ENCODE measurements at places on chromosomes 16 and 17.
A peak's percentile ranks its signal among the peaks of the same experiment; 100 is the strongest.

GRCh38 chr16:72064361-72064894 is 1.4 kb downstream of the HPR start:
- DNase-seq = no peak

DNA sequence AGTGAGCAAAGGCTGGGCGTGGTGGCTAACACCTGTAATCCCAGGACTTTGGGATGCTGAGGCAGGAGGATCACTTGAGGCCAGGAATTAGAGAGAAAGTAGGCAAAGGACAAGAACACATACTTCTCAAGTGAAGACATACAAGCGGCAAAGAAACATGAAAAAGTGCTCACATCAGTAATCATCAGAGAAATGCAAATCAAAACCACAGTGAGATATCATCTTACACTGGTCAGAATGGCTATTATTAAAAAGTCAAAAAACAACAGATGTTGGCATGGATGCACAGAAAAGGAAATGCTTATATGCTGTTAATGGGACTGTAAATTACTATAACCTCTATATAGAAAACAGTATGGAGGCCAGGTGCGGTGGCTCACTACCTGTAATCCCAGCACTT is 12.2 kb upstream of the SLX4 start:
- no peak for DNase-seq

GRCh38 chr17:75844530-75845057 is 390 bp upstream of the UNC13D start:
- DNase-seq = no peak

GRCh38 chr17:781805-782731 is at the start of the genes GLOD4 and MRM3:
Gene GLOD4 (minus strand): TSS chr17:782280. CDS start chr17:782255, 25 bp downstream.
Gene MRM3 (plus strand): TSS chr17:782353. CDS start chr17:782379, 26 bp downstream.
- peak; percentile 89 for DNase-seq

GRCh38 chr17:20092261-20092867 is 83.2 kb downstream of the SPECC1 start:
- no peak for DNase-seq

- no peak for DNase-seq
These were observed 367.6 kb downstream of the C16orf95 start for GRCh38 chr16:86949630-86950029.

DNA sequence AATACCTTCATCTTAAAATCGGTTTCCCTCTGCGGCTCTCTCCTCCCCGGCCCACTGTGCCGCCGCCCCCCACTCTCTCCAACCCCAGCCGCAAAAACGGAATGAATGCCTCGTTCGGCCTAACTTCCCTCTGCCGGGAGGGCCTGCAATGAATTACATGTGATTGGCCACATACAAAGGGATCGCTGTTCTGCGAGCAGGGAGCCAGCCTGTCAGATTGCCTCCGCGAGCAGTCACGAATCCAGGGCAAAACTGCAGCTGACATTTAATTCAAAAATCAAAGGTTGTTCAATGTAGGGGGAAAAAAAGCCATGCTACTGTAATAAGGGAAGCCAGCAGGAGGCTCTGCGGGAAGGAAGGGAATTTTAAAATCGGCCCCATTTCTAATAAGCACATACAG is 84.9 kb downstream of the TBC1D16 start:
- no peak for DNase-seq

- DNase-seq = no peak
These were observed 18.7 kb upstream of the AQP8 start for GRCh38 chr16:25198021-25198420.

DNA sequence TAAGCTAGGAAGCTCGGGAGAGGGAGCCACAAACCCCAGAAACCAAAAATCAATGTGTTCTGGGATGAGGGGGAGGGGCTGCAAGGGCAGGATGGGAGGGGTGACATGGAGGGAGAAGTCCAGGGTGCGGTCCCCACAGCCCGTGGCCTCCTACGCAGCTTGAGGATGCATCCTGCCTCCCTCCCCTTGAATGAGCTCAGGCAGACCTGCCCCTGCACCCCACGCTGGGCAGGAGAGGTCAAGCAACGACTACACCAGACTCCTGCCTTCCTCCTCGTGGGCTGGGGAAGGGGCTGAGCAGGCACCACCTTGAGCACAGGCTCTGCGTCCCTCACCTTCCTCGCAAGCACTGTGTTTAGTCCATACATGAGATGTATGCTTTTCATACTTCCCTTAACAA is 3.9 kb downstream of the ANKRD13B start:
- no peak for DNase-seq

GRCh38 chr16:1047123-1047522 is 25.4 kb upstream of the SSTR5 start:
- DNase-seq = no peak

GRCh38 chr16:82761236-82761635 is 134.5 kb downstream of the CDH13 start:
- no peak for DNase-seq

- no peak for DNase-seq
These were observed 28.6 kb downstream of the TRPV3 start for GRCh38 chr17:3528880-3529511.

- no peak for DNase-seq
These were observed 18.9 kb downstream of the TMEM132E start for GRCh38 chr17:34598161-34598776.

- DNase-seq = no peak
These were observed 17.5 kb upstream of the WFIKKN2 start for GRCh38 chr17:50817838-50818237.

- peak; percentile 84 for DNase-seq
These were observed at the start of gene RUNDC1 for GRCh38 chr17:42980274-42980765. Gene RUNDC1 (plus strand): TSS chr17:42980565. CDS start chr17:42980577, 12 bp downstream.

GRCh38 chr16:17475104-17475503 is 4.3 kb upstream of the XYLT1 start:
- no peak for DNase-seq

- DNase-seq = no peak
These were observed 317.0 kb downstream of the MAF start for GRCh38 chr16:79283578-79283977.

- DNase-seq = no peak
These were observed at the start of gene RPH3AL for GRCh38 chr17:352421-353212. Gene RPH3AL (minus strand): TSS chr17:352807. CDS start chr17:327543, 25,264 bp downstream.

GRCh38 chr16:75323933-75324332 is 72.5 kb upstream of the BCAR1 start:
- no peak for DNase-seq

DNA sequence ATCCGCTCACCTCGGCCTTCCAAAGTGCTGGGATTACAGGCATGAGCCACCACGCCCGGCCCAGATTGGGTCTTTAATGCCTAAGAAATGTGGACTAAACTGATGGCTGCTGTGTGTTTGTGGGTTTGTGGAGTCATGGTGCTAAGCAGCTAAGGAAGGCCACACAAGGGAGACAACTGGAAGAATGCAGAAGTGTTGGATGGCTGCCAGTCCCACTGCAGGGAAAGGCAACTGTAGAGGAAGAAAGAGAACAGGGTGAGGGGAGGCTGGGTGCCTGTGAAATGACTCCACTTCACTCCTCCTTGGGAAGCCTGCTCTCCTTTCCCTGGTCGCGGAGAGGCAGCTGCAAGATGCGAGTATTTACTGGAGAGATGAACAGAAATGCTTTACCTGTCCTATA is 23.5 kb upstream of the SIAH1 start:
- DNase-seq = no peak

GRCh38 chr17:19487024-19487600 is 46.5 kb upstream of the SLC47A1 start:
- no peak for DNase-seq

DNA sequence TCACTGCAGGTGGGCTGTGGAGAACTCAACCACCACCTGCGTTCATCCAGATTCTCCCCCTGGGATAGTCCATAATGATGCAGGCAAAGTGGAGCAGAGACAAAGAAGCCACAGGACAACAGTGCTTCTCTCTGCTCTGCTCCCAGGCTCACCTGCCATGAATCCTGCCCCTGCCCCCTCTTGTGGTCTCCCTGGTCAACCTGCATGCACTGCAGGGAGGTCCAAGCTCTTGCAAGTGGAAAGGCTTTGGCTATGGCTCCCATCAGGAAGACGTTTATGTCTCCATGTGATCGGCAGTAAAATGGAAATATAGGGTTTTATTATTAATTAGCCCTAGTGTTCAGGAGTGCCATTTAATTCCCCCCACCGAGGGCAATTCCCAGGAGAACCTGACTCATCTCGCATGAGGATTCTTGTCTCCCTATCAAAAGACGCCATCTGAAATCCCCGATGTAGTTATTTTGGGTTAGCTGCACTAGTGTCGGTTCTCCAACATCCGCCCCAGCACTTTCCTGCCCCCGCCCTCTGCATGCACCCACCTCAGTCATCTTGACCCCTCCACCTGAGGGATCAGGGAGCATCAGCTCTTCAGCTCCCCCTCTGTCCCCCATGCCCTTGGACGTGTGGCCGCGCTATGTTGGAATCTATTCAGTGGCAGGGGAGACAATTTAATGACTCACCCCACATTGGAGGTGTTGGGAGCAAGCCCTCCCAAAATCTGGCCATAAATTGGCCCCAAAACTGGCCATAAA is 91.8 kb downstream of the KCNJ12 start:
- DNase-seq = no peak

DNA sequence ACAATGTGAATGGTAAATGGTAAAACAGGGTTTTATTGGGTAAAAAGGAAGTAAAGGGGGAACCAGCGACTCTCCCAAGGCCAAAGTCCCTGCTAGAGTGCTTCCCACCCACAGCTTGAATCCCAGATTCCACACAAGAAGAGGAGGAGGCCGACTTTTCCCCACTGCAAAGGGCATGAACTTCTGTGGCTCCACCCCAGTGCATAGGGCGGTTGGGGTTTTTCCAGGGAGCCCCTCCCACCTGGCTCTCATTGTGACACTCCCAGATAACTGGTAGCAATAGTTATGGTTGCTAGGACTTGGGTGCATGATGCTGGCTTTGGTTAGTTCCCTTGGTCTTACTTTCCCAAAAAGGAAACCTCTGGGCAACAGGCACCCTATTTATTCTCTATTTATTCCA is 666.0 kb upstream of the CA10 start:
- no peak for DNase-seq

- DNase-seq = no peak
These were observed 32.8 kb downstream of the NETO2 start for GRCh38 chr16:47110939-47111338.

DNA sequence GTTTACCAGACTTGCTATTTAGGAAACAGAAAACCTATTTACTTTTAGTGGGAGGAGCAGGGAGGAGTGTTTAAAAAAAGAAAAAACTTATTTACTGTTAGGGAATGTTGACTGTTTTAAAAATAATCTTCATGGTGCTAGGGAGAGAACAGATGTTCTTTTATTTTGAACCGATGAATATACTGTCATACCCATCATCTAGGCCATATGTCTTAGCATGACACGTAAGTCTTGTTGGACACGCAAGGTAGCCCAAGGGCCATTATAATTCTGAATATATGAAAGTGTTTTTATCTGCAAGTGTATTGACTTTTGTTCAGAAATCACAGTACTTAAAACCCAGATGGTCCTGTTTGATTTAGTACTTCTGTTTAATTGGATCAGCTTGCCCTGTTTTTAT is 11.6 kb downstream of the WIPF2 start:
- DNase-seq = no peak

DNA sequence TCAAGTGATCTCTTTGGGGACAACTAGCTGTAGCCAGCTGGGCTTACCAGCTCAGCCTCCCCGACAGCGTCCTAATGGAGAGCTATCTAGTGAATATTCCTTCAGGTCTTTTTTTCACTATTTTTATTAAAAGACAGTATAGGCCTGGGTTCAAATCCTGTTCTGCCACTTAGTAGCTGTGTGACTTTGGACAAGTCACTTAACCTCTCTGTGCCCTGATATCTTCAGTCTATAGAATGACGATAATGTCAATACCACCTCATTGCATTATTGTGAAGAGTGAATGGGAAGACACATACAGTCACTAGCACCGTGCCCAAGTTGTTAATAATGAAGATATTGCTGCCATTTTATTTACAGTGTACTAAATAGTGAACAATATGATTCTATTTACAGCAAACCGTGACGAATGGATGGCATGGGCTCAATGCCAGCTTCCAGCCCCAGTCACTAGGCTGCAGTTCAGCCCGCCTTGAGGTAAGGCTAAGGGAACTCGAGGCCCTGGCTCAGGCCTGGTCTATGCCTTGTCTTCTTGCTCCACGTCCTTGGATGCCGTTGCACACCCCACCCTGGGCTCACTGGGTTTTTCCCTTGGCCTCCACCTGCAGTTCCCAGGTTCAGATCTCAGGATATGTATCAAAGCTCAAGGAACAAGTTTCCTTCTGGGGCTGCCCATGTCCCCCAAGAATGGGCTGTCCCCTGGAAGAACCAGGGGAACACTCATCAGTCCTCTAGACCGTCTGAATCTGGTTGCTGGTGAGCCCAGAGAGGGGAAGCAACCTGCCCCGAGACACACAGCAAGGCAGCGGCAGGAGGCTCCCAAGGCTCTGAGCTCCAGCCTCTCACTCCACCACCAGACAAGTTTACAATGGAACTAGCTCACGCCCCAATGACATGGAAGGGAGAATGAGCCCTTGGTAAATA is 95.4 kb upstream of the TNRC6C start:
- DNase-seq = no peak

DNA sequence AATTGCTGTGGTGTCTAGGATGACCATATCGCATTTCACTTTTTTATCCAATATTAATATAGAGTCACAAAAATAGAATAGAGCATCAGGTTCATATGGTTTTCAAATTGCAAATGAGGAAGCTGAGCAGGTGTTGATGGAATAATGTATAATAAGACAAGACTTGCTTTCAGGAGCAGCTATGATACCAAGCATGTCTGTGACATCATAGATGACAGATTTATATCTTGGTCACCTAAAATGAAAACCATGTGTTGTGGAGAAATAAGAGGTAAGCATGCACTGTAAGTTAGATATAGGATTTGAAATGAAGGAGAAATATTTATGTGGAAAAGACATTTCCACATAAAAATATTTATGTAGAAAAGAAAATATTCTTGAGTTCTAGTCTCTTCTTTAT is 8.6 kb downstream of the MEIOC start:
- no peak for DNase-seq

DNA sequence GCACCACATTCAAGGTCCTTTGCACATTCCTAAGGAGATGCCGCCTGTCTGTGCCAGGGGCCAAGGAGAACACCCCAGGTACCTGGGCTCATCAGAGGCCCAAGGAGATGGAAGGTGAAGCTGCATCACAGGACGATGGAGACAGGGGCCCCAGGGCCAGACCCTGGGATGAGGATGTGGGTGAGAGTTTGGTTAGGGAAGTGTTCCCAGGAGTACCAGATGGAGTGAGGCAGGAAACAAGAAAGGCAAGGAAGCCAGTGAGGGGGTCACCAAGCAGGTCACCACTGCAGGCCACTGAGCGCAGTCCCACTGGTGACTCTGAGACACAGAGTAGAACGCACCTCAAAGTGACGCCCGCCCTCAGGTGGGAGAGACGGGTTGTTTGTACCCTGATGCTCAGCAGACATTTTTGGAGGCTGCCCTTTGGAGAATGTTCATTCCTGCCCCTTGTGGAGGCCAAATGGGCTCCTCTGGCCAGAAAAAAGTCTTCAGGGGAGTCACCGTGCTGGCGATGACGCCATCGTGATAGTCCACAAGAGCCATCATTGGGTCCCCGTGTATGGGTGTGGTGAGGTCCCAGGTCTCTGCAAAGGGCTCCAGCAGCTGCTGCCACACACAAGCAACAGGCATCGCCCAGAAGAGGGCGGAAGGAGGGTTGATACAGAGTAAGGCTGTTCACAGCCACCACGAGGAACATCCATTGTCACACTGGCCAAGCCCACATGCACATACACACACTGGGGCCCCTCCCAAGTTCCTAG is 57.5 kb downstream of the BEAN1 start:
- no peak for DNase-seq

GRCh38 chr17:52064791-52065211 is 93.7 kb downstream of the CA10 start:
- DNase-seq = no peak

- no peak for DNase-seq
These were observed 17.8 kb downstream of the GJD3 start for GRCh38 chr17:40346765-40347158.

GRCh38 chr16:81313701-81314602 is 810 bp upstream of the GAN start:
- DNase-seq = no peak
